ENCODE measurements at places on chromosomes 3 and 15.

- DNase-seq: no peak
Measured at GRCh38 chr3:137062250-137062649, 104.5 kb downstream of the IL20RB start.

DNA sequence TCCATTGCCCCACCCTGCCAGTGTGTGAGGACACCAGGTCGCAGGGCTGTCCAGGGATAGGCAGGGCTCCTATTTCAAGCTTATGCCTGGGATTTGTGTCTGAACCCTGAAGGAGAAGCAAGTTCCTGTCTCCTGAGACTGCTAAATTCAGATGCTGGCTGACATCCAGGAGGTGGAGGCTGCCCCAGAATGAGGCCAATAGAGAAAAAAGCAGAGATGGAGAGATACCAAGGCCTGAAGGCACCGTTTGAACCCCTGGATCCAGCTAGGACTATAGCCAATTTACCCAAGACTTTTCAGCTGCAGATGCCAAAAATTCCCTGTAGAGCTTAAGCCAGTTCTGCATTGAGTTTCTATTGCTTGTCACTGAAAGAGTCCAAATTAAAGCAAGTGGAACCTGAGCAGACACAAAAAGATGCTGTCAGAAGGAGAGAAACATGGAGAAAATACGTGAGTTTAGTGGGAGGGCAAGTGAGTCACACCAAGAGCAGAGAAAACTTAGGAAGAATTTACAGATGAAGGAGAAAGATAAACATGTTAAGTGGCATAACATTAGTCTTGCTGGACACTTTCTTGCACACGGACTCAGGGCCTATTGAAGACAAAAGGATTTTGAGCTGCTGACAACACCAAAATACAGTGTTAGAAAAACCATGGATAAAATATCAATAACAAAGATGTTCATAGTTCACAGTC is 148.6 kb downstream of the CNTN3 start:
- DNase-seq: no peak

DNA sequence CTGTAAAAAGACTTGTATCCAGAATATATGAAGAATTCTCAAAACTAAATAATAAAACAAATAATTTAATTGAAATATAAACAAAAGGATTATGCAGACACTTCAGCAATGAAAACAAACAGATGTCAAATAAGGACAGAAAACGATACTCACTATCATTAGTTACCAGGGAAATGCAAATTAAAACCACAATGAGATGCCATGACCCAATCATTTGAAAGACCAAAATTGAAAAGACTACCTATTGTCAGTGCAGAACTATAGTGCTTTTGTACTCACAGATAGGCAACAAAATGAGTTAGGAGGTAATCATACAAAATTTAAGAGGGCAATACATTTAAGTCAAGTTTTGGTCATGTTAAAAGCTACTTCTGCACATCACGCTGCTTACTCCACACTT is 31.6 kb upstream of the OR5K4 start:
- DNase-seq: no peak

GRCh38 chr3:30945291-30945690 is 50.8 kb upstream of the GADL1 start:
- no peak for DNase-seq

- DNase-seq: no peak
Measured at GRCh38 chr15:79897701-79898113, 893 bp upstream of the MTHFS start.

DNA sequence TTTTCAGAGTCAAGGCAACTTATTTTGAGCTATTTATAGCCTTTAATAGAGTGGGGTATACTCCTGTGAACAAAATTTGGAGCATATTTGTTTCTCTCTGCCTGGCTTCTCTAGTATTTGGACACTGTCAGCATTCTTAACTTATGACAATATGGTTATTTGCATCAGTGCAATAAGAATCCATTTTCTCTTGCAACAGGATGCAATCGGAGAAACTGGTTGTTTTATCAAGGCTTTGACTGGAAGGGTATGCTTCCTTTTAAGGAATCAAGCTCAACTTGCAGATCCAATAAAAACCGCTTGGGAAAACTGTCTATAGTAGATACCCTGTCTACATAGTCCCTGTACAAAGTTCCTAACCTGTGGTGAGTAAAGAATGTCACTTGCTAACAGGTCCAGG is 106.7 kb downstream of the DPH6 start:
- no peak for DNase-seq

DNA sequence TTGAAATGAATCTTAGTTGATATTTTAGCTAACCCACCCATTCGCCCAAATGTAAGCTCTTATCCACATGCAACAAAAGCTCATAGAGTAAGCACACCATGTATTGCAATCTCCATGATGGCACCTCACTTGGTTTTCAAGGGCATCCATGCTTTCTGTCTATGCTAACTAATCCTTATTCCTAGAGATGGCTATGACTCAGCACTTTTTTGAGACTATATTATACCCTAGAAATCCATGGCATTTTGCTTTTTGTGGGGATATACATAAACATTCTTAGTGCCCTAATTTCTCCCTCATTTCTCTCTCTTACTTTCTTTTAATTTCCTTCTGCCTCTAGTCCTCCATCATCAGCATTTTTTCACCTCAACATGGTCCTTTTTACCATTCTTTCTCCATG is 168.5 kb upstream of the STT3B start:
- DNase-seq: no peak

All from astrocyte of the cerebellum (primary cell).